ENCODE measurements at places on chromosomes 4 and X.

DNA sequence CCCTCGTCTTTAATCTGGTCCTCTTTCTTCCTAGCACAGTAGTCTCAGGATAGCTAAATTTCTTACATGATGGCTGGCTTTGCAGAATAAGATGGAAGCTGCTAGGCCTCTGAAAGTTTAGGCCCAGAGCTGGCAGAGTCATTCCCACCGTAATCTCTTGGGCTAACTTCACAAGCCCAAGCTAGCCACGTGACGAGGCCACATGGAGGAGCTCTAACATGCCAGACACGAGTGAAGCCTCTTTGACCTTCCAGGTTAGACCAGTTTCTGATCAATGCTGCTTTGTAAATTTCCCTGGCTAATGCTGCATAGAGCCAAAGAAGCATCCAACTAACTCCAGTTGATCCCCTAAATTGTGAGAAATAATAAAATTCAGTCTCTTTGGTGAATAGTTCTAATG is 9.5 kb upstream of the CENPE start:
- no peak for DNase-seq

DNA sequence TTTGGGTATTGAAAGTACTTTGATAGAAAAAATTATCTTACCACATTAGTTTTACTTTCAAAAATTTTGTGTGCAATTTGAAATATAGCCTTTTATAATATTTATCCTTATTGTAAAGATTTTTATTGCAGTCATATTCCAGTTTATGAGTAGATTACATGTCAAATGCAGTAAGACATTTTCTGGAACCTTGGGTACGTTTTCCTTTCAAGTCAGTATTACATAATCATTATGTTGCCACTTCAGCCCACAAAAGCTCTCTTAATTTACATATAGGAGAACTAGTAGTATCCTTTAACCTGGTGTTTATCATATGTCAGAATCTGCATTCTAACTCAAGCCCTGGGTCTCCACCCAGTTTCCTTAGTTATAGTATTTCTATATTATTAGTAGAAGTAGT is 98.5 kb downstream of the CENPC start:
- DNase-seq: no peak

DNA sequence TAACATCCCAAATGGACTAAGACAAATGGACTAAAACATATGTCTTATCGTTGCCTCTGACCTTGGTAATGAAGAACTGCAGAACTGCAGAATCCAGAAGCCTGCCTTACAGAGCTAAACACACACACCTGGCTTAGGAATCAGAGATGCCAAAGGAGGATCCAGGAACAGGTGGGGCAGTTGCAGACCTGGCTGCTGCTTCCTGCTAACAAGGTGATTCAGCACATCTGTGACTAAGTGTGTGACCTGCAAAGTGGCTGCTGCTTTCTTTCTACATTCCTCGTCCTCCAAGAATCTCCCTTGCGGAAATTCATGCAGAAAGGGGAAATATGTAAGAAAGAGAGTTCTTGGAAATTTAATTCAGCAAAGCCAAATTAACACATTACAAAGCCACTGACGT is 96.8 kb upstream of the NLGN4X start:
- no peak for DNase-seq

DNA sequence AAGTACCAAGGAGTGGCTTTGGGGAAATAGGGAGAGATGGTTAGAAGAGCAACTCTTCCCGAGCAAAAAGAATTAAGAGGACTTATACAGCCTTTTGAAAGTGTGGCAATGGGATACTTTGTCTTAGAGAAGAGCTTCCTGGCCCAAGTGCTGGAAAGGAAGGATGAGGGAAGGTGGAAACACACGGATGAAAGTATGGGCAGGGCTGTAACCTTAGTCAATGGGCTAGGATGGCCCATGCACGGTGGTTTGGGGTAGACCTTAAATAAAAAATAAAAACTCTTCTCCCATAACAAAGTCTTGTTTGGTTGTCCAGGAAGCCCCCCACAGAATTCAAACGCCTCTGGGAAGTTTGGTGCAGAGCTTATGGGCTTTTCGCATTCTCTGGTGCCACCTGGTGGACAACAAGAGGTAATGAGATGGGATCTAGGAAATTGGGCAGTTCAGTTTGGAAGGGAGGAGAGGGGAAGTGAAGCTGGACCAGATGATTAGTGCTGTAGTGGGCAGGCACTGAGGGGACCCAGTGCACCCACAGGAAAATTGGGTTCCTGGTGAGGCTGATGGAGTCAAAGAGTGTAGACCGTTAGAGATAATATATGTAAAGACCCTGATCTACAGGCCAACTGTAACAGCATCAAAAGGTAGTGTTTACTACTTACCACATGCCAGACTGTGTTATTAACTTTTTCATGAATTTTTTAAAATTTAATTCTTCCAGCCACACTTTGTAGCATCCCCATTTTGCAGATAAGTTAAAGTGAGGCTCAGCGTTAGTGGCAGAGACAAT is 13.8 kb upstream of the ENOX2 start:
- no peak for DNase-seq

- DNase-seq: no peak
Measured at GRCh38 chrX:38151441-38151840, 69.2 kb downstream of the SRPX start.

DNA sequence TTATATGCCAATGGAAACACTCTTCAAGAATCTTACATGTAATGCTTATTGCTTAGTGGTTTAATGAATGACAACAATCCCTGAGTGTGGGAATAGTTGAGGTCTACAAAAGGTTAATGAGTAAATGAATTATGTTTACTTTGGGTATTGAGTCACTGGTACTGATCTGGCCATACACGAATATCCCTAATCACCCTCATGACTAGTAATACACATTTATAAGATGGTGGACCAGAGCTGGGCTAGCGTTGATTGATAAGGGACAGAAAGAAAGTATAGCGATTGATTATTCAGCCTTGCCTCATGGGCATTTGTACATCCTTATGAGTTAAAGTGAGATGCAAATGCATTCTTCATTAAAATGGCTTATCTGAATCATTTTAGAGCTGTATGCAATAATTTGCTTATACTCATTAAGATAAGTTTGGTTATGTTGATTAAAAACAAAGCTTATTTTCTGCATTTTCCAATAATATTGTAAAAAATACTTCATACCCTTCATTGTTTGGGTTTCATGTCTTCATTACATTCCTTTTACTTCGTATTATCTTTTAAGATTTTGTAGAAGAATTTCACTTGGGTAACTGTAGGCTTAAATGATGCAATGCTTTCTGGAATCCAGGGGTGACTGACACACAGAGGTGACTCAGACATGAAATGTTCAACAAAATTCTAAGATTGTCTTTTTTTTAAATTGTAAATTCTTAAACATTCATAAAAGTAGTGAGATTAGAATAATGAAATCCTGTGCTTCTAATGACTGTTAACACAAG is 47.4 kb downstream of the FGF2 start:
- peak; percentile 17 for DNase-seq

- DNase-seq: peak; percentile 72
Measured at GRCh38 chrX:118495061-118495921, at the start of gene DOCK11. TSS of gene DOCK11 (plus strand) at chrX:118495815. CDS start at chrX:118495972, 157 bp downstream.

DNA sequence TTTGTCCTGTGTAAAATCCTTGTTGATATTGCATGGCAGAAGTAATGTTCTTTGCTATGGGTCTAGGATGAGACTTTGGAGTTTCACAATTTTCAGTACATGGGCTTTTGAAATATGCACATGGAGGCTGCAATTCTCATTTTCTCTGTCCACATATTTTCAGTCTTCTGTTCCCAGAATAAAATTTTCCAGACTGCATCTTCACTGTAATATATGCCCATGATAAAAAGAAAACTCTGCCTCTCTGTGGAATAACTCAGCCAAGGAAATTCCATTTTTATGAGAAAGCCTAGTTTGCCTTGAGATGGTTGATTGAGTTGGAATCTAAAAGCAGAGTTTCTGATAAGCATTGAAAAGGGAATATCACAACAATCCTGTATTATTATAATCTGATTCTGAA is 601.4 kb upstream of the AADAT start:
- DNase-seq: no peak

DNA sequence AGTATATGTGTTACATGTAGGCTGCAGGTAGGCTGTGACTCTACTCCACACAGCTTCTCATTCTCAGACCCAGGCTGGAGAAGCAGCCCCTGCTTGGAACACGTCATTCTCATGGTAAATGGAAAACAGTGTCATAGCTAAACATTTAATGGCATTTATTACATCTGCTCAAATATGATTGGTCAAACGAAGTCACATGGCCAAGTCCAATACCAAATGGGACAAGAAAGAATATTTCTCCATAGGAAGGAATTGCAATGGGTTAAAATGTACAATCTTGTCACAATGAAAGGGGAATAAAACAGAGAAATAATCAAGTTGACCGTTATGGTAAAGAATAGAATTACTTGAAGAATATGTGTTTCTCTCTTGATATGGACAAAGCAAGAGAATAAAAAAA is 198.6 kb downstream of the ANAPC10 start:
- no peak for DNase-seq

DNA sequence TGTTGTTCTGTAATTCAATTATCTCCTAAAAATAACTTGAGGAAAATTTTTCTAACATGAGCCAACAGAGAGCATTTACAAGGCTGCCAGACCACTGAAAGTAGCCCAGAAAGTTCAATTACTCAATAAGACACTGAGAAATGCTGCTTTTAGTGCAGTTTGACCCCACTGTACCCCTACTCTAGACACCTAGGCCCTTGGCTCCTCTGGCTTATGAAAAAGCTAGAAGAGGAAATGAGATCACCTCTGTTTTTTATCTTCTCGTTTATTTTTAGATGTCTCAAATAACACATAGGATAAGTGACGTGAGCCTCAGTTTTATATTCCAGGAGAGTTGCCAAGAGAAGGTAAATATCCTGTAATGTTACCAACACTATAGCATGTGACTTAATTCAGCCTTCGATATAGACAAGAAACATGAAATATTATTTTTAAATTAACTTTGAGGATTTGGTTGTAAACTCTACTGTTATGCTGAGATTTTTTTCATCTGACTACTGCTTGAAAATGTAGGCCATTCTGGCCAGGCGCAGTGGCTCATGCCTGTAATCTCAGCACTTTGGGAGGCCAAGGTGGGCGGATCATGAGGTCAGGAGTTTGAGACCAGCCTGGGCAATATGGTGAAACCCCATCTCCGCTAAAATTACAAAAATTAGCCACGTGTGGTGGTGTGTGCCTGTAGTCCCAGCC is 24.4 kb downstream of the TNIP3 start:
- DNase-seq: no peak

- no peak for DNase-seq
Measured at GRCh38 chrX:69305333-69306062, 140.2 kb upstream of the PJA1 start.

DNA sequence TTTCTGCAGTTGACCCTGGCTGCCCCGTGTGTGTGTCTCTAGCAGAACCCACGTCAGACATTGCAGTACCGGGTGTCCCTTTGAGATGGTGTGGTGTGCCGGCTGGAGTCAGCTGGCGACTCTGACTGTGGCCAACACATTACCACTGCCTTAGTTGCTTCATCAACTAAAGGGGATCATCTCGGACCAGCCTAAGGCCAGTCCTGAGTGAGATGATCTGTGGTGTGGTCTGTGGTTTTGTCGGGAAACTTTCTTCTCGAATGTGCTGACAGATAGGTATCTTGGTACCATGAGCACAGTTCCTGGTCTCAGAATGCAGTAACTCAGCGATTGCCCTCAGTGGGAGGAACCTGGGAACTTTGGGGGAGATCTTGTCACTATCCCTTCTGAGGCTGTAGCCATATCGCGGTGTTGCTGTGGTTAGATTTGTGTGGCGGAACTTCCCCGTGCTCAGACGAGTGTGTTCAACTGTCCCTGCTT is 15.8 kb downstream of the TBC1D14 start:
- no peak for DNase-seq

GRCh38 chr4:37628977-37629609 is 57.1 kb downstream of the RELL1 start:
- DNase-seq: peak; percentile 59

DNA sequence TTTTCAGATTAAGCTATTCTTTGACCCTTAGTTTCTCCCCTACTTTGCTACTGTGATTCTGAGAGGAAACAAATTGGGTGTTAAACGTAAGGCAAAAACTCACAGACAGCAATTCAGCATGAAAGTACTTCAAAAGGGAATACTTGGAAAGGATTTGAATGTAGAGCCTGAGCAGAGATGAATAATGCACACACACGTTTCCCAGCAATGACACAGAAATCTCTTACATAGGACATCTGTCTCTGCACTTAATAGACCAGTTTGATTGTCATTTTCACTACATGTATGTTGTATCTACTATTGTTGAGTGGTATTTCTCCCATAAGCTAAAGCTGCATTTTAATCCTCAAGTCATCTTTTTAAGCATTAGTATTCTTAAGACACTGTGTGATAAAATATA is 166.1 kb upstream of the TEX13C start:
- no peak for DNase-seq

DNA sequence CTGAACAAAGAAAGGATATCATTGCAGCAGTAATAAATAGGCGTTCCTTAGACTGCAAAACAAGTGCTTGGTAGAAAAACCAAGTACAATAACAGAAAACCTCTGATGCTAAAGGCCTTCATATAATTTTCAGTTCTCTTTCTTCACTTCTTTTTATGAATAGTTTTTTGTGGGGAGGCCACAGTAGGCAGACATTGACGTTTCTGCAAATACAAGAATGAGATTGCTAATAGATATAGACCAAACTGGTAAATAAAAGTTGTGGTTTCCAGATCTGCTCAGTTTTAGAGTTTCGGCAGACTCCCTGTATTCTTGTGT is 57.0 kb upstream of the RAP1GDS1 start:
- DNase-seq: no peak

- no peak for DNase-seq
Measured at GRCh38 chr4:1172228-1172851, at the start of gene SPON2. TSS of gene SPON2 (minus strand) at chr4:1172583.

DNA sequence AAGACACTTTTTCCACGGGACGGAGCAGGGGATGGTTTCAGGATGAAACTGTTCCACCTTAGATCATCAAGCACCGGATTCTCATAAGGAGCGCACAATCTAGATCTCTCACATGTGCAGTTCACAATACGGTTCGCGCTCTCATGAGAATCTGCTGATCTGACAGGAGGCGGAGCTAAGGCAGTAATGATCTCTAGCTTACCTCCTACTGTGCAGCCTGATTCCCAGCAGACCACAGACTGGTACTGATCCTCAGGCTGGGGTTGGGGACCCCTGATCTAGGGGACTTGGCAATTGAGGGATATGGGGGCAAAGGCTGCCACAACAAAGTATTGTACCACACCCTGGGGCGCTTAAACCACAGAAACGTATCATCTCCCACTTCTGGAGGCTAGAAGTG is 25.7 kb downstream of the ZNF185 start:
- no peak for DNase-seq

DNA sequence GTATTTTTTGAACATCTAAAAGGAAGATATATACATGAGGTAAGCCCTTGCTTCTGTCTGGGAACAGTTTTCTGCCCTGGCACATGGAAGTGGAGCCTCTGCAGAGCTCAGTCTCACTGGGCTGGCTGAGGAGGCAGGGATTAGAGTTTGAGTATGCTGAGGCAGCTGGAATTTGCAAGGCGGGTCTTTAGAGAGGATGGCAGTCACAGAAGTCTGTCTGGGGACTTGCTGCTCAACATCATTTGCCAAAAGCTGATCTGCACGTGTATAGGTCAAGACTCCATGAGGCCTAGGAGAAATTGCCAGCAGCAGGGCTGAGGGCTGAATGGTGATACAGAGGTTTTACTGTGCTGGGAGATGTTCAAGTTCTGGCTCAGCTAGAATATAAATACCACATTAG is 163.6 kb upstream of the ANK2 start:
- no peak for DNase-seq

GRCh38 chr4:33316033-33316432 is 2595.9 kb downstream of the PCDH7 start:
- DNase-seq: no peak
